Stimulated activated CD4-positive, alpha-beta T cell treated with anti-CD3 and anti-CD28 coated beads, Interleukin-15, amount 100 ng/mL, for 1 hour (primary cell): ENCODE measurements at places on chromosomes 13 and 19.

DNA sequence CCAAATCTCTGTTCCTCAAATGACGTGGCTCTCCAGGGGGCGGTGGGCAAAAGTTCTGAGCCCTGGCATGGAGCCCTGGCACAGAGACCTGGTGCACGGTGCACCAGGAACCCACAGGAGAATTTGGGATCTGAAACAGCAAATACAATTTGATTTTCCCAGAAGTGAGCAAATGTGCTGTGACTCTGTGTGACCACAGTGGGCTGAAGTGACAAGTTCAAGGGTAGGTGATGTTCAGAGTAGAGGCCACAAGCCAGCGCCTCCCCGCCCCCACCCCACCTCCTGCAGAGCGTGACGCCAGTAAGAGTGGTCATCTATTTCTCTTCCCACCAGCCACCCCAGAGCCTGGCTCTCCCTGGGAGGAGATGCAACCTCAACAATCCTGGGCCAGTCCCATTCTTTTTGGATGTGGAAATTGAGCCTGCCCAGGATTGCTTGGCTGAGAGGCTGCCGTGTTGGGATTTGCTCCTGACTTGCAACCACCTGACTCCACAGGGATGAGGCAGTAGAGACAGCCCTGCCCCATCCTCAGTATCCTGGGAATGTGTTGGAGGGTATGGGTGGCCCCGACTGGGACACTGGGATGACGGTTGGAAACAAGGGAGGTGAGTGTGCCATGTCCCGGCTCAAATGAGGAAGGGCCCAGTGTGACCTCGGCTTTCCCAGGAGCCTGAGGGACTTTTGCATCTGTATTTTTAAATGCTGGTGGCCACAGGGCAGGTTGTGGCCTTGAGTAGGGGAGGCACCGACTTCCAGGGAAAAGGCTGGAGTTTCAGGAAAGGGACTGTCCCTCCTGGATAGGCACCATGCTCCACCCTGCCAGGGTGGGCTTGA is 11.1 kb upstream of the BCL3 start:
- no peak for DNase-seq

- no peak for DNase-seq
Observed at GRCh38 chr19:33706631-33707030, 84.9 kb downstream of the CHST8 start.

GRCh38 chr19:4597975-4598671 is 38.6 kb upstream of the SEMA6B start:
- DNase-seq, result no peak

DNA sequence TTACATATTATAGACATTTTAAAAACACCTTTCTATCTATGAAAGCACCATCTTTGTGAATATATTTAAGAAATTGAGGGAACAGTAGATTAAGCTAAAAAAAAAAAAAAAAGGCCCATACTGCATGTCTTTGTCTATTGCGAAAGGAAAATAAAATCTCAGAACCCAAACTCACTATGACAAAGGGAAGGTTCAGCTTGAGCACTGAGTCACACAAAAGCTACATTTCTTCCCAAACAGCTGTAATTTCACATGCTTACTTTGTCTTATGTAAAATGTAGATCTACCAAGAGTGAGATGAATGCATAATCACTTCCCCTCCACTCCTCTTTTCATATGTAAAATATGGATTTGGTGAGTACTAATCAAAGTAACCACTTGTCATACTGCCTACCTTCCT is 640.1 kb upstream of the KLF12 start:
- DNase-seq, result no peak

GRCh38 chr13:108561149-108561548 is 68.3 kb upstream of the MYO16 start:
- no peak for DNase-seq

GRCh38 chr13:20024702-20025101 is 66.2 kb downstream of the ZMYM2 start:
- DNase-seq, result no peak

- no peak for DNase-seq
Observed at GRCh38 chr19:33551676-33552075, 30.1 kb upstream of the PEPD start.

DNA sequence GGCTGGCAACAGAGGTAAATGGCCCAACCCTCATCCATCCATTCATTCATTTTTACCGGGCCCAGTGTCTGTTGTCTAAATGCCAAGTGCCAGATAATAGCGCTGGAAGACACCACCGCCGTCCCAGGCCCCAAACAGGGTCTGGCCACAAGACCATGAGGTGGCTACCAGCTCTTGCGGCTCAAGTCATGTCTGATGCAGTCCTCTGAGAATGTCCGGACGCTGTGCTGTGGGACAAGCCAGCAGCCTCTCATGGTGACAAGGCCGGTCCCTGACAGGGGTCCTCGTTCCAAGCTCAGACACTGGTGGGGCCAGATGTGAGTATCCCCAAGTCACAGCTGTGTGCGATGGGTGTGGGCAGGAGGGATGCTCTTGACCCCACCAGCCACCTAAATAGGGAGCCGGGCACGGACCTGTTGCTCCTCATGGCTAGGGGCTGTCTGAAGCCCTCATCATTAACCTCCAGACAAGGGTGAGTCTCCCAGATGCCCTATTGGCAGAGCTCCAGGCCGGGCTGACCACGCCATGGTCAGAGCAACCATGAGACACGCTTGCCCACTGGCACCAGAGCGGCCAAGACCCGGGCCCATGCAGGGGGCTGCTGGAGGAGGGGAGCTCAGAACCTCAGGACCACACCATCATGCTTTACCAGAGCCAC is 58.4 kb downstream of the MLLT1 start:
- no peak for DNase-seq

DNA sequence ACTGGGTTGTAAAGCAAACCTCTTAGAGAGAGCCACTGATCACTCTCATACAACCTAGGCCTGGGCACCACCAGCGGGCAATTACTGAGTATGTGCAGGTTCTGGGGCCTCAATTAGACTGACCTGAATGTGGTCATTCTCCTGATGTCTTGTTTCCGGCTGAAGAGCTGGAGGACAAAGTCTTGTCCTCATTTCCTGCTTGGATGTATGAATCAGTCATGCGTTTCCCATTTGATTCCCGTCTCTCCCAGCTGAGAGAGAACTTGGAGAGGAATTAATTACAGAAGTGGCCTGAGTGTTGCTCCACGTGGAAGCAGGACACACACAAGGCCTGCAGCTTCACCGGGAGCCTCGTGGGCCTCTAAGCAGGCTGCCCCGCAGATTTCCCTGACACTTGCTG is 799.3 kb upstream of the ARGLU1 start:
- DNase-seq, result no peak

DNA sequence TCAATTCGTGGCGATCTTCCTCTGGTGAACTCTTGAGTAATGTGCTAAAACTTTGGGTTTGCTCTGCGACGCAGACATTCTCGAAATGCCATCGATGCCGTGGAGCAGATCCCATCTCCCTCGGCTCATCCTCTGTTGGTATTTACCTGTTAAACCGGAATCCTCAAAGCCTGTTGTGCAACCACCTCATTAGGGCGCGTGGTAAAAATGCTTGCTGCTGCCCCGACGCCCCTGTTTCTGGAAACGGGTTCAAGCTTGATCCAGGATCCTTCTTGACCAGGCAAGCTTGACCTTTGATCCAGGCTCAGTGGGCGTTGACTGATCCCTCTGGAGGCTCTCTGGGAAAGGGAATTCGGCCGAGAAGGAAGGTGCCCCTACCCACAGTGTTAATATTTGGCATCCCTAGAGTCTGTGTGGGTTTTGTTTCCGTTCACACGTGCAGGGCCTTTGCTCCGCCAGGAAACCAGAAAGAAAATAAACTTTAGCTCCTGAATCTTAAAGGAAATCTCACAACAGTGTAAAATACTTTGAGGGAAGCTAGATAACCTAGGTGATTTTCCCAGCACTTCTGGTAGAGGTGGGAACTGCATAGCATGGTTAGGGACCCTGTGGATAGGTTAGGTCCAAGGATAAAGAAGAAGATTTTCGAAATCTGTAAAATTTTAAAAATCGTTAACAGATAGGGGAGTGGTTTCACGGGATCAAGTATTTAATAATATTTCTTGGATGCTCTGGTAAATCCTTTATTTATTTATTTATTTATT is 1.1 kb downstream of the LSM14A start:
- DNase-seq, result peak; percentile 3

DNA sequence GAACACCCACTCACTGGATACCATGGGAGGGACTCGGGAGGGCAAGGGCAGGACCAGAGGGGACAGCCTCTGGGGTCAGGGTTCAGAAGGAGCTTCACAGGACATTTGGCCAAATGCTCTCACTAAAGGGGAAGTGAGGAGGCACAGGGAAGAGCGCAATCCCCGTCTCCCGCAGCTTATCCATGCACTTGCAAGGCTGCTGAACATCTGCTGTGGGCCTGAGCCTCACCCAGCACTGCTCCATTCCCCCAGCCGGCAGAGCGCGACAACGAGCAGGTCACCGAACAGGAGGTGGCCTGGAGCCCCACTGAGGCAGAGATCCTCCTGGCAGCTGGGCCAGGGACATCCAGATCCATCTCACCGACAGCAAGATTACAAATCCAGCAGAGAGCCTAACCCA is 23.3 kb downstream of the ELAVL1 start:
- no peak for DNase-seq

GRCh38 chr13:30085087-30085486 is 222.3 kb downstream of the KATNAL1 start:
- no peak for DNase-seq

GRCh38 chr19:43028866-43029265 is 2.6 kb upstream of the PSG11 start:
- no peak for DNase-seq

- no peak for DNase-seq
Observed at GRCh38 chr19:41192574-41193429, at the start of gene CYP2S1. CYP2S1 (plus strand) TSS chr19:41193219; CDS start chr19:41193265, 46 bp downstream.

DNA sequence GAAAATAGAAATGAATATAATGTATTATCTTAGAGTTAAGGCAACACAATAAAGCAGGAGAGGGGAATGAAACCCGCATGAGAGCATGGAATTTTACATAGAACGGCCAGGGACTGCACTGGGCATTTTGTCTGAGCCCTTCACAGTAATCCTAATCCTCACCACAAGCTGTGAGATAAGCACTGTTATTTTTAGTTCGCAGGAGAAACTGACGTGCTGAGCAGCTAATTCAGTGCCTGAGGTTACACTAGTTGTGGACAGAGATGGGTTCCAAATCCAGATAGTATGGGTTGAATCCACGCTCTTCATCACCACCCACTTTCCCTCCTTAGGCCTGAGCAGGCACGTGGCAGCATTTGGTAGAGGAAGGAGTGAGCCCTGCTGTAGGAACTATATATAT is 24.8 kb upstream of the ZNF527 start:
- no peak for DNase-seq

GRCh38 chr13:19382111-19382510 is 179.2 kb downstream of the TPTE2 start:
- no peak for DNase-seq

DNA sequence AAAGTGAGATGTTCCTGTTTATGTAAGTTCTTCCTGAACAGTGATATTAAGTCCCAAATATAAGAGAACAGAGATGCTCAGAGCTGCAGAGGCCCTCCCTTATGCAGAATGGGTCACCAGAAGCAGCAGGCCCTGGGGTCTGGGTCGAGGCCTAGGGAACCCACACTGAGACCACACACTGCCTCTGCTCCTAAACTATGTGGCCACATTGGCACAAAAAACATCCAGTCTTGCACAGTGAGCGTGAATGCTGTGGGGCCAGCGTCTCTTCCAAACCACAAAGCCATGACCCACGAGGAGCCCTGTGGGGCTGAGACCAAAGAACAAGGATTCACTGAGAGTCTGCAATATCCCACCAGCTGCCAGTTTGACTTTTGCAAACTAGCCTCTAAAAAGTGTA is 23.6 kb downstream of the PROZ start:
- DNase-seq, result no peak

DNA sequence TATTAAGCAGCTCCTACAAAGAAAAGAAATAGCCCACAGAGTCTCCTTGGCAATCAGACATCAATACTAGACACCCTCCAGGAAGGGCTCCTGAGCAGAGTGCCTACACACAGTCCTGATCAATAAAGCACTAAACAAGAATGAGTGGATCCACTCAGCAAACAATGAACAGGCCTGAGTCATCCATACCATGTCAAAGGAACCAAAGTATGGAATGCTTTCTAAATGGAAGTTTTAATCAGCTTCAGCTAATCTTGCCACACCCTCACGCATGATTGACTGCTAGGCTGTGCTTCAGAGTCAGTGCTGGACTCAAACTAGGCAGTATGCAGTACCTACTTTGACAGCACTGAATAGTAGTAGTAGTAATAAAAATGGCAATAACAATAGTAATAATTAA is 392.7 kb upstream of the HTR2A start:
- no peak for DNase-seq

DNA sequence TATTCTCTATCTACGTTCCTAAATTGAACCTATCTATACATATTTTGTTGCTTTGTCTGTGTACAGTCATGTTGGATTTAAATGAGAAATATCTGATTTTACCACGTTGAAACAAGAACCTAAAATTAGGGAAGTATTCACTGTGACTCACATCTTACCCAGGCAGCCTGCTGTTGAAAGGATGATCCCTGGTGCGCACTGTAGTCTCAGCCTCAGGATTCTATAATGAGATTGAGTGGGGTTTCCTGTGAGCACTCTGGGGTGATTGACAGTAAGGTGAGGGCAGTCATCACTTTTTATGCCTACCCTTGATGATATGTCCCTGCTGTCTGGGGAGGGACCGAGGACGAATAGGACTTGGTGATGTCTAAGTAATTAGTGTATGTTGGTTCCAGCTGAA is 35.4 kb downstream of the PCCA start:
- DNase-seq, result no peak

- DNase-seq, result no peak
Observed at GRCh38 chr19:5977222-5977784, 637 bp downstream of the RANBP3 start.

DNA sequence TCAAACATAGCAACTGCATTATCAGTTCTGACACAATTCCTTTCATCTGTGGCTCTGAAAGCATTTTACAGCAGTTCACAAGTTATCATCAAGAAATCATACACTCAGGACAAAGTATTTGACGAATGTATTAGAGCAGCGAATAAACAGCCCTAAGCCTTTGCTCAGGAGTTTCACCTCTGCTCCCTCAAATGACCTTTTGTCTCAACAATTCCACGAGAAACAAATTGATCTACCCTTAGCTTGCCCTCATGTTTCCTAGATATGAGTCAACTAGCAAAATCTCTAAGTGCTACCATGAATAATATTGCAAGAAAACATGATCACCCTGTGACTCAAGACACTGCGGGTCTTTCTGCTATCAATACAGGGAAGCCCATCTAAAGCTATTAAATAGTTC is 396.1 kb downstream of the EFNB2 start:
- no peak for DNase-seq

GRCh38 chr19:17947815-17948513 is 15.1 kb downstream of the CCDC124 start:
- peak; percentile 94 for DNase-seq

- no peak for DNase-seq
Observed at GRCh38 chr19:19461306-19461670, 54.1 kb downstream of the TSSK6 start.
